LHCN-M2 (cell line): ENCODE measurements at places on chromosomes 3 and 15. TPM values are rescaled to one million over a fixed set of nuclear protein-coding genes. Genes with fewer than 3 reads are reported as not detected.

P2RY1 gene
- total RNA-seq, result not detected in 2 replicates

UBE2E1 gene
- total RNA-seq, result 44.3 and 65.8 TPM in 2 replicates

TMEM207 gene
- total RNA-seq, result not detected in 2 replicates

ATP13A4 gene
- 0.06 TPM in 1 of 2 replicates, not detected in the other for total RNA-seq

MEX3B gene
- total RNA-seq, result 7.2 and 9.8 TPM in 2 replicates

TGM5 gene
- 0.64 TPM in 1 of 2 replicates, not detected in the other for total RNA-seq

IGF2BP2 gene
- total RNA-seq, result 58.9 and 104 TPM in 2 replicates

SHQ1 gene
- 20.3 and 21.6 TPM in 2 replicates for total RNA-seq

FSD2 gene
- not detected in 2 replicates for total RNA-seq

CYP1A1 gene
- total RNA-seq, result 0.06 TPM in 1 of 2 replicates, not detected in the other

SPESP1 gene
- total RNA-seq, result 7.9 TPM in 2 replicates

ACP3 gene
- 0.80 and 1.7 TPM in 2 replicates for total RNA-seq

SLC6A11 gene
- not detected in 2 replicates for total RNA-seq

NECTIN3 gene
- 44.6 and 57.3 TPM in 2 replicates for total RNA-seq

TICRR gene
- 8.0 and 9.9 TPM in 2 replicates for total RNA-seq

TOMM70 gene
- 62.4 and 67.0 TPM in 2 replicates for total RNA-seq

UBE3A gene
- 72.5 and 76.9 TPM in 2 replicates for total RNA-seq

ACSBG1 gene
- total RNA-seq, result under 0.01 TPM in 2 replicates

PIGZ gene
- total RNA-seq, result 0.38 and 2.4 TPM in 2 replicates

CCR9 gene
- total RNA-seq, result not detected in 2 replicates

SUSD5 gene
- total RNA-seq, result 20.8 and 22.8 TPM in 2 replicates

PLA2G4B gene
- total RNA-seq, result 1.2 and 1.3 TPM in 2 replicates

HEG1 gene
- total RNA-seq, result 19.9 and 28.0 TPM in 2 replicates

TMEM266 gene
- not detected in 2 replicates for total RNA-seq

CHRNB4 gene
- total RNA-seq, result not detected in 2 replicates

OPA1 gene
- total RNA-seq, result 55.4 and 60.7 TPM in 2 replicates

C3orf18 gene
- total RNA-seq, result 15.1 and 18.7 TPM in 2 replicates

WDR93 gene
- not detected in 2 replicates for total RNA-seq

TNFSF10 gene
- not detected in 2 replicates for total RNA-seq

GPR149 gene
- total RNA-seq, result not detected in 2 replicates
